NCI-H524 treated with DMSO at 0.1 percent for 48 hours (cell line): ENCODE measurements at places on chromosomes 7 and 10.

DNA sequence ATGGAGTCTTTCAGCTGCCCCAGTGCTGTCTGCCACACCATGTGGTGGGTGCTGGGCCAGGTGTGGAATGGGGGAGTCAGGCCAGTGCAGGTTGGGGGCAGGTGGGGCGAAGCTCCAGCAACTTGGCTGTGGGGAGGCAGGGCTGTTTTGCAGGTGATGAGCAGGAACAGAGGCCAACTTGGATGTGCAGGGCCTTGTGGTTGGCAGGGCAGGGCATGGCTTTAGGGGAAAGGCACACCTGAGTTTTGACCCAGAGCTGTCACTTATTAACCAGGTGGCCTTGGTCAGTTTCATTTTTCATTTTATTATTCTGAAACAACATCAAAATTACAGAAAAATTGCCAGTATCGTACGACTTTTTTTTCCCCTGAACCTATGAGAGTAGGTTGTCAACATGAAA is 1.1 kb upstream of the SFTPA2 start:
- no peak for DNase-seq

DNA sequence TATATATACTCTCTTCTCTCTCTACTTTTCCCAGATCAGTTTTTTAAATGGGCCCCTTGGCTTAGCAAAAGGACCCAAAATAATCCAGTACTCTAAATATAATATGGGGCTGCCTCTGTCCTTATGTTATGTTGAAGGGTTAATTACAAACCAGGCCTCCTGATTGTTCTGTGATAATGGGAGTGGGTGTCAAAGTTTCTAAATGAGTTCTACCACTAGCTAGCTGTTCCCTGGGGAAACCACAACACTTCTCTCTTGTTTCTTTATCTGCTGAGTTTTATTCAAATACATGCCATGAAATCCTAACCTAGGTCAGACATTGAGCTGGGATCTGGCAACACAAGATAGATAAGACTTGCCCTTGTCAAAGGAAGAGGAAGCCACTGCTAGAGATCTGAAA is 3.8 kb downstream of the HTR5A start:
- no peak for DNase-seq

- no peak for DNase-seq
Measured at GRCh38 chr10:3668276-3668965, 116.6 kb downstream of the KLF6 start.

- no peak for DNase-seq
Measured at GRCh38 chr10:1476455-1476803, 260.9 kb downstream of the ADARB2 start.

- no peak for DNase-seq
Measured at GRCh38 chr7:157587805-157588560, 251.2 kb downstream of the DNAJB6 start.

DNA sequence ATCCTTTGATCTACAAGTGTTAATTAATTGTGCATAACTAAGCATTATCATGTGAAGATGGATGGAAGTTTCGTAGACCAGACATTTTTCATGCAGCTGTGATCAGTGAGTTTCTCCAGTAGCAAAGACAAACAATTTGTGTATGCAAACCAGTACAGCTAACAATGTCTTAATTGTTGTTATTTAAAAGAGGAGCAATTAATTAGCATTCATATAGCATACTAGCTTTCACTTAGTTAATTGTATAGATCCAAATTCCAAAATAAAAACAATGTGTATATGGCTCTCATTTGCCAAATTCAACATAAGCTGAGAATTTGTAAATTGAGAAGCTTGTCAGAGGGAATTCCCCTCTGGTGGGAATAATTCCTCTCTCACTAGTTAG is 22.6 kb upstream of the PRKCQ start:
- DNase-seq: no peak

- peak; percentile 4 for DNase-seq
Measured at GRCh38 chr7:40680657-40681056, 545.9 kb downstream of the SUGCT start.
